ENCODE measurements at places on chromosomes 16 and 17.

DNA sequence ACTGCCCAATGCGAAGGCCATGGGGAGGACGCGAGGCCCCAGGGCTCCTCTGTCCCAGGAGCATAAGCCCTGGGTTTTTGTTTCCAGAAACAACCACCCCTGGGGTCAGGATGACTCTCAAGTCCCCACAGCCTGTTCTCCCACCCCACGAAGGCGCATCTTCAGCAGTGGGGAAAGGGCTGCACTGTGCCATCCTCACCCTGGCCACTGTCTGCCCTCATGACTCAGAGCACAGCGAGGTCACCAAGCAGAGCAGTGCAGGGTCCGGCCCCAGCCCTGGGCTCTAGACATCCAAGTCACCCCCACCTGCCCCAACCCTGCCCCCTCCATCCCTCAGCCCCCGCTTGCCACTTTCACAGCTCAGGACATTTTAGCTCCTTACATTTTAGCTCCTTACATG is 22.7 kb upstream of the KSR1 start:
- DNase-seq, result no peak

DNA sequence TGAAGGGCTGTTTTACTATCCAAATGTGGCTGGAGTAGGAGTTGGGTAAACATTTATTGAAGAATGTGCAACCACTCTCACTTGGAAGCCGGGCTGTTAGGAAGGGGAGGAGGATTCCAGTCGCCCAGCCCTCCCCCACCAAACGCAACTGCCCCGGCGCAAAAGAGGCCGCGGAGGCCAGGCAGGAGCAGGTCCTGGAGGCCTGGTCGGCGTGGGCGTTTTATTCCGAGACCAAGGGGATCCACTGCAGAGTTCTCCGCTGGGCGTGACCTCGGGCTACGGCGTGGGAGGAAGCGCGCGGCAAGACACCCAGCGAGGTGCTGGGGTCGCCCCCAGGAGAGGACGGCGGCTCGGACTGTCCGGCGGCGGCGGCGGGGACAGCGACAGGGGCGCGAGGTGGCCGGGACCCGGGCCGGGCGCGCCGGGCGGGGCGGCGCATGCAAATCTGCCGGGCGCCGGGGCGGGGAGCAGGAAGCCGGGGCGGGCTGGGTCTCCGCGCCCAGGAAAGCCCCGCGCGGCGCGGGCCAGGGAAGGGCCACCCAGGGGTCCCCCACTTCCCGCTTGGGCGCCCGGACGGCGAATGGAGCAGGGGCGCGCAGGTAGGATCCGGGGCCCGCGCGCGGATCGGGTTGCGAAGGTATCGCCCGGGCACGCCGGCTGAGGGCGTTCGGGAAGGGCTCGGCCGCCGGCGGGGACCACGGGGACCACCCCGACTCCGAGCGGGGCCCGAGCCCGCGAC is at the start of gene IL4R:
Gene IL4R (plus strand): TSS at position 553 of the 739 bp plus-strand sequence. CDS start 26,230 bp downstream, outside the sequence.
- no peak for DNase-seq

DNA sequence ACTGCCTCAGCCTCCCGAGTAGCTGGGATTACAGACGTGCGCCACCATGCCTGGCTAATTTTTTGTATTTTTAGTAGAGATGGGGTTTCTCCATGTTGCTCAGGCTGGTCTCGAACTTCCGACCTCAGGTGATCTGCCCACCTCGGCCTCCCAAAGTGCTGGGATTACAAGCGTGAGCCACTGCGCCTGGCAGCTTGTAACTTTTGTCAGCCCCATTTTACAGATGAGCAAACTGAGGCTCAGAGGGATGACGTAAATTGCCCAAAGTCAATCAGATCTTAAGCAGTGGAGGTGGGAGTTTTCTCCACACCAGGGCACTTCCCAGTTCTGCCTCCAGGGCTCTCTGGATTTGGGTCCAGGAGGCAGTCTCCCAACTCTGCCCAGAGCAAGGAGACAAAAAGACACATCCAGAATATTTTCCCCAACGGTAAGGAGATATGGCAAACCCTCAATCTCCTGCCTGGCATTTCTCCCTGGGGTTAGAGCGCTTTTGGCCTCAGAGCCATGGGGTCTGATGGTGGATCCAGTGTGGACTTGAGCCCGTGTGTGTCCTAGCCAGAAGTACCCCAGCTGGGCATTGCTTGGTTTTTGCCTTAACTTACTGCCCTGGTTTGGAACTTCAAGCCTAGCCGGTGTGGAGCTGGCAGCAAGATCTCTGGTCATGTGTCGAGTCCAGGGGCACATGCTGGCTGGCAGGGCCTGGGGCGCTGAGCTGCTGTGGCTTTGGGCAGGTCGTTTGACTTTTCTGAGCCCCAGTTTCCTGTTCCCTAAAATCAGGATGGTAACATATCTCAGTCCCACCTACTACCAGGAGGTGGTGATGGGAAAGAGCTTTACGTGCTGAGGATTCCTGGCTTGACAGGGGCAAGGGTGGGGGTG is 3.4 kb downstream of the ADAM11 start:
- no peak for DNase-seq

DNA sequence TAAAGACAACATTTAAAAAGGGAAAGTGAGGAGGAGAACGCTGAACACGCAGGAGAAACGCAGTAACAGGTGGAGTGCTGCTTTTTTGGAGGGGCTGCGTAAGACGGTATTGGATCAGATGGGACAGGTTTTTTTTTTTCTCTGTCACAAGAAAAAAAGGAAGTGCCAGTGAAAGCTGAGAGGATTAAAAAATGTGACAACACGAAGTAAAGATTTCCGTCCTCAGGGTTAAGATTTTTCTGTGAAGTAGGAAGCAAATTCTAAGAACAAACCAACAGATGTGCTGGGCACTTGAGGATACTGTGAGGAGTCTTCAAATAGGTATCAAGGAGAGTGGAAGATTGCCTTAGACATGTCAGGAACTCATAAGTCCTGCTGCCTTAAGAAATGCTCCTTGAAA is 5.8 kb upstream of the ABCA9 start:
- DNase-seq, result peak; percentile 78

- DNase-seq, result no peak
Measured at GRCh38 chr16:57754354-57755060, 18.9 kb downstream of the KATNB1 start.

DNA sequence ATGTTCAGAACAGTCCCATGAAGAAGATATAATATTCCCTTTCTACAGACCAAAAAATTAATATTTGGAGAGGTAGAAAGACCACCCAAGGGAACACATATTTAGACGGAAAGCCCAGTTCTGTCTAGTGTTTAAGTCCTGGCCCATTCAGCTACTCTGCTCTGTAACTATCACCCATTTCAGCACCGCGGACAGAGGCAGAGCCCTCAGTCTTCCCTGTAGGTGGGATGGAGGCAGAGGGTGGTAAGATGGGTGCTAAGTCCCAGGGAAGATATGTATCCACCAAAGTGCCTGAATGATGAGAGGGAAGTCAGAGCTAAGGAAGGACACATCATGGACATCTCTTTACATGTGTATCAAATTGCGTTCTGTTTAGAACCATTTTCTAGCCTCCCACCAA is 27.8 kb upstream of the C16orf78 start:
- DNase-seq, result no peak

DNA sequence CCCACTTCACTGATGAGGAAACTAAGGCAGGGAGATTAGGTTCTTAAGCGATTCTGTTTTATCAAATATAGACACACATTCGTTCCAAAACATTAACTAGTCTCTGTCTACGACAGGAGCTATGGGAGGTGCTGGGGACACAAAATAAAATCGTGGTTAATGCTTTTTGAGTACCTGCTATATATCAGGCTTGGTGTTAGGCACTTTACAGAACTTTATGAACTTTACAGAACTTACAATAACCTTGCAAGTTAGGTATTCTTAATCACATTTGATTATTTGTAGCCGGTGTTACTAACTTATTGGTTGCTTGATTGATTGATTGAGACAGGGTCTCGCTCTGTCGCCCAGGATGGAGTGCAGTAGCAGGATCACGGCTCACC is 538 bp upstream of the HEATR3 start:
- no peak for DNase-seq

DNA sequence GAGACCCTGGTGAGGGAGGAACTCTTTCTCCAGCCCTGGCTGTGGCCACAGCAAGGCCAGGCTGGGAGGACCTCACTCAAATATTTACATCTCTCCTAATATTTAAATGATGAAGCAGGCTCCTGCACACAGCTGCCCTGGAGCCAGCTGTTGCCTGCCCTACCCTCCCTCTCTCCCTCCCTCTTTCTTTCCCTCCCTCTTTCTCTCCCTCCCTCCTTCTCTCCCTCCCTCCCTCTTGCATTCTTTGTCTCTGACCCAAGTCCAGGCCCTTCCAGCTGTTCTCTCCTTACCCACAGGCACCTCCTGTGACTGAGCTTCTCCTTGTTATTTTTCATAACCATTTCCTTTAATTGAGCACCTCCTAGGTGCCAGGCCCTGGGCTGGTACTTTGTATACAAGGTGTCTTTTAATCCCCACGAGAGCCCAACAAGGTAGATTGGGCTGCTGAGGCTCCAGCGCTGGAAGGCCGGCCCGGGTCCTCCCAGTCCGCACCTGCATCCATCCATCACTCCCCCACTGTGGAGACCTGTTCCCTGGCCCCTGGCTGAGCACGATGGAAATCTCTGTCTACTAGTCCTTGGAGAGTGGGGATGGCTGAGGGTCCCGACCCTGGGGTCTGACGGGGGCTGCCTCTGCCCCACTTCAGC is 242.3 kb downstream of the SEC14L1 start:
- DNase-seq, result no peak

DNA sequence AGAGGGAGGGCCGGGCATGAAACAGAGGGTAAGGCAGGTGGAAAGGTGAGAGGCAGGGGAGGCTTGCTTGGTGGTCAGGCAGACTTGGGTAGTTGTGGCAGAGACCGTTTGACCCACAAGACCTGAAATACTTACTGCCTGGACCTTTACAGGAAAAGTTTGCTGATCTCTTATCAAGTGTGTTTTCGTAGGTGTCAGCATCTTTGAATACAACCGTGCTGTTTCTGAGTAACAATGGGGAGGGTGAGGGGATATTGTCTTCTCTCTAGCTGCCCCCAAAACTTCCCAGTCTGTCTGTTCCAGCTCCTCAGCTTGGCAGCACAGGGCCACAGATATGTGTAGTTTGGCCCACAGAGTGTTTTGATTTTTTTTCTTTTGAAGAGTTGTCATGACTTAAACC is 212.5 kb upstream of the MPHOSPH6 start:
- no peak for DNase-seq

GRCh38 chr17:37339321-37339720 is 36.5 kb upstream of the C17orf78 start:
- DNase-seq, result no peak

DNA sequence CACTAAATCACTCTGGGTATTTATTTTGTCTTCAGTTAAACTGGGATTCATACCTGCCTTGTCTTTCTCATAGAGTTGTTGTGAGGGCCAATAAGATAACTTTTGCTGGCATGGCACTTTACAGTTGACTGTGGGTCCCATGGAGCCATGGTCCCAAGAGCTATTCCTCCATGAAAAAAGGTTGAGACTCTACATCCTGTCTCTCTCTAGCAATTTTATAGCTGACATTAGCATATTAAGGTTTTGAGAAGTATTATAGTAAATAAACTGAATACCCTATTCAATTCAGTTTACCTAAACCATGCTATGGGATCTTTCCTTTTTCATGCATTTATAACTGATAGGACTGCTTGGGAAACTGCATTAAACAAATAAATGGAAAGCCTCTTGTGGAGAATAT is 17.4 kb downstream of the OGFOD1 start:
- no peak for DNase-seq

DNA sequence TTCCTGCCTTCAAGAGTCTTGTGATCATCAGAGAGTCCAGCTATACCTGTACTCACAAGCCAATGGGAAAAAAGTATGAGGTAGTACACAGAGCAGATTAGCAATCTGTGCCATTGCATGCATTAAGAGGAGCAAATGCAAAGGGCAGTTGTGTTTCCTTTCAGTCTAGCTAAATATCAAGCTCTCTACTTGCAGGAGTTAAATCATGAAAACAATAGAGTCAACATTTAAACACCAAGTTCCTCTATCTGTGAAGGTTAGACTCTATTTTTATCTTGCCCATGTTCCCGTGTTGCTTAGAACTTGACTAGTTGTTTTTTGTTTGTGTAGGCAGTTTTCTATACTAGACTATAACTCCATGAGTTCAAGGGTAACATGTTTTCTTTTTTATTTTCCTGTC is 4.7 kb upstream of the FAM20A start:
- DNase-seq, result no peak

DNA sequence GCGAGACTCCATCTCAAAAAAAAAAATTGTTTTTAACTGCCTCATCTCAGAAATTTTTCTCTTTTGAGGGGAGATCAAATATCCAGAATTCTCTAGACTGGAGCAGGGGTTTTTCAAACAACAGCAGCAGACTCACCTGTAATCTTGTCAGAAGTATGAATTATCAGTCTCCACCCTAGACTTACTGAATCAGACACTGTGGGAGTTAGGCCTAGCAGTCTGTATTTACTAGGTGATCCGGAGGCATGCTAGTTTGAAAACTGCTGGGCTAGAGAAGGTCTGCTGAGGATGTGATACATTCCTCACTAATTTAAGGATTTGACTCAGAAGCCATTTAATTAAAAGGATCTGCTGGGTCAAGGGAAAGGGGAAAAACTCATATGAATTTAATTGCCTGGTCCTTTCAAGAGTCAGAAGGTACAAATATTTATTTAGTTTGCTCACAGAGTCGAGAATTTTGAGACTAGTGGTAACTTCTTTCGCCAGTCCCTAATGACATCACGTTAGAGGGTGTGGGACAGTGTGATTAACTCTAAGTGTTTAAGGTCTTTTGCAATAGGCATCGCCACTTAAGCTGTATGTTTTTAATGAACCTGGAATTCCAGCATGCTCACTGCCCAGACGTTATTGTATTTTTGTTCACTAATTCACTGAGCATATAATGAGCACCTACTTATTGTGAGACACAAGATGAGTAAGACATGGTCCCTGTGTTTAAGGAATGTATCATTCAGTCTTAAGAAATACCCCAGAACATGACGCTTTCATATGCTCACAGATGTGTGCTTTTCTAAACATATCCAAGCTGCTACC is 14.2 kb downstream of the ATP6V0A1 start:
- DNase-seq, result no peak

DNA sequence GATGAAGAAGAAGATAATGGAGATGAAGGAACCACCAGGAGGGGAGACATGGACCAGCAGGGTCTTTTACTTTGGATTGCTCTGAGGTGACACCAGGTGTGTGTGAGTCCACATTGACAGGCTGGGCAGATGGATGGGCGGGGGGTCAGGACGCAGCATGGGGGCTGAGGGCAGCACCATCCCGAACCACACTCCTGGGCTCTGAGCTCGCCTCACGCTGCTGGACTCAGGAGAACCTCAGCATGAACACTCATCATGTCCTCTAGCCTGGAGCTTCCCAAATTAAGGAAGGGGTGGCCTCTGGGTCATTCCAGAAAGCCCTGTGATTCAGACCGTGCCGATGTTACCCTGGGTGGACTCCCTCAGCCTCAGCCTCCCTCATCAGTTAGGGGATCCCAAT is 50.4 kb upstream of the MAP3K14 start:
- DNase-seq, result no peak

- no peak for DNase-seq
Measured at GRCh38 chr17:2502871-2503580, 8.7 kb downstream of the METTL16 start.

- DNase-seq, result peak; percentile 40
Measured at GRCh38 chr17:65228734-65229620, 91.8 kb downstream of the RGS9 start.
